ENCODE measurements at places on chromosomes 7 and 10.

GRCh38 chr7:23356726-23357125 lies 57.6 kb downstream of the MALSU1 start:
- DNase-seq, result no peak

DNA sequence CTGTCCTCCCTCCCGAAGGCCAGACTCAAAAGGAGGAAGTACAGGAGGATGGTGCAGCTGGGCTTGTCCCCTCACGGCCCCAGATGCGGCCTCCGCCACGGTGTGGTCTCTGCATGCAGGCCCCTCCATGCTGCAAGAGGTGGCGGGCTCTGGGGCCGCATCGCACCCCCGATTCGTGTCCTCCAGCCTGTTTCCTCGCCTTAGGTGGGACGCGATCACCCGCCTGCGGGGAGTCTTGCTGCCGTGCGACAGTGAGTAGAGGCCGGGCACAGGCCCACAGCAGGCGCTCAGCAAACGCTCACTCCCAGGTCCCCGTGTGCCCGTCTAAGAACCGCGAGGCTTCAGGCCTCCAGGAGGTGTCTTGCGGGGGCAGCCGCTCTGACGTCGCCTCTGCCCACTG lies 13.9 kb upstream of the FAM20C start:
- no peak for DNase-seq

DNA sequence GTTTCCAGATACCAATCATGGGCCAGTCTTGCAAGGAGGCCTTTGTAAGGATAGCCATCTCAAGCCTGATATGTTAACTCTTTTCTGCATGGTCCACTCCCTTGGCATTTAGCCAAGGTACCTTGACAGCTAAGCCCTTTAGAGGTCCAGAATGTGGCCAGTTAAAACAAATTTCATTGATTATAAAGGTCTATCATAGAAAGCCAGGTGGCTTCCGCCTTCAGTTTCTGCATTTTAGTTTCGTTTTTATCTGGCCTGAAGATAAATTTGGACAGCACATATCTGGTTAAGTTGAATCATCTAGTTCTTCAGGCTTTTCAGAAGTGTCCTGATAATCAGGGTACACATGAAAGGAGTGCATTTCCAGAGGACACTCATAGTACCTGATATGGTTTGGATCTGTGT lies 30.7 kb downstream of the ANKIB1 start:
- no peak for DNase-seq

DNA sequence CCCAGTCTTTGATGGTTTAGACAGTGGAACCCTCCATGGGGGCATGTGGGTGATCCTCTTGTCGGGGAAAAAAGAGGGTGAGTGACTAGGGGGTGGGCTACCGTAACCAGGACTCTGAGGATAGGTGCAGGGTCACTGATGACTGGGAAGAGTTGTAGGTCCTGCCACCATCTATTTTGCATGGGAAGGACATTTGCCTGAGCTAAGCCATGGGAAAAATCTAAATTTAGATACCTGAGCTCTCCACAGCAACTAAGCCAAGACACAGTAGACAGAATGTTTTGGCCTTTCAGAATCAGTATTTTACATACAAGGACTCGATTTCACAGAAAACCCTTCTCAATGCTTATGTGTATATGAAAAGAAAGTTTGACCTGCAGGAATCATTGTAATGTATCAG lies 52.7 kb downstream of the KIAA1217 start:
- no peak for DNase-seq

DNA sequence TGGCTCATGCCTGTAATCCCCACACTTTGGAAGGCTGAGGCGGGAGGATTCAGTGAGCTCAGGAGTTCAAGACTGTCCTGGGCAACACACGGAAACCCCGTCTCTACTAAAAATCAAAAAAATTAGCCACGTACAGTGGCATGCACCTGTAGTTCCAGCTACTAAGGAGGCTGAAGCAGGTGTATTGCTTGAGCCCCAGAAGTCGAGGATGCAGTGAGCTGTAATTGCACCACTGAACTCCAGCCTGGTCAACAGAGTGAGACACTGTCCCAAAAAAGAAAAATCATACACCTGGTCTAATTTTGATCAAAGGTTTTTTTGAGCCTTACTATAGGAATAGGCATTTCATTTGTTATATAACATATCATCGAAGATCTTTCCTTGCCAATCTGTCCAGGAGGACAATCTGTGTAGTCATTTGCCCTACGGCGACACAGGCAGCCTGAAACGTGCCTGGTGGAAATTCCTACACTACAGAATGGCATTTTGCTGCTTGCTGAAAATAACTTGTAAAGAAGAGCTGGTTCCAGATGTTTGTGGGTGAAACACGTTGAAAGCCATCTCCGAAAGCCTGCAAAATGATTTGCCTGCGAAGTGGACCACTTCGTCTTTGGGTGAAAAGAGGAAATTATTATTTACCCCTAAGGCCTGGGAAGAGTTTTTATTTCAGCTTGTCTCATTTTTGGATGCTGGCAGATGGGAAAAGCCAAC lies 31.3 kb upstream of the GDI2 start:
- DNase-seq, result peak; percentile 13

- DNase-seq, result no peak
Measured at GRCh38 chr10:101956117-101956516, 99.9 kb downstream of the ARMH3 start.

DNA sequence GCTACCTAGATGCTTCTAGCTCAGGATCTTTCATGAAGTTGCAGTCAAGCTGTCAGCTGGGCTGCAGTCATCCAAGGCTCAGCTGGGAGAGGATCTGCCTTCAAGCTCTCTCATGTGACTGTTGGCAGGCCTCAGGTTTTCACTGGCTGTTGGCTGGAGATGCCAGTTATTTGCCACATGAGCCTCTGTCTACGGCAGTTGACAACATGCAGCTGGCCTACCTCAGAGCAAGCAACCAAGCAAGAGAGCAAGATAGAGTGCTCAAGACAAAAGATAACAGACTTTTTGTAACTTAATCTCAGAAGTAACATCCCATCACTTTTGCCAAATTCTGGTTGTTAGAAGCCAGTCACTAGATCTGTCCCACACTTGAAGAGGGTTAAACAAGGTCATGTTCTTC lies 125.8 kb downstream of the TPST1 start:
- DNase-seq, result peak; percentile 81

DNA sequence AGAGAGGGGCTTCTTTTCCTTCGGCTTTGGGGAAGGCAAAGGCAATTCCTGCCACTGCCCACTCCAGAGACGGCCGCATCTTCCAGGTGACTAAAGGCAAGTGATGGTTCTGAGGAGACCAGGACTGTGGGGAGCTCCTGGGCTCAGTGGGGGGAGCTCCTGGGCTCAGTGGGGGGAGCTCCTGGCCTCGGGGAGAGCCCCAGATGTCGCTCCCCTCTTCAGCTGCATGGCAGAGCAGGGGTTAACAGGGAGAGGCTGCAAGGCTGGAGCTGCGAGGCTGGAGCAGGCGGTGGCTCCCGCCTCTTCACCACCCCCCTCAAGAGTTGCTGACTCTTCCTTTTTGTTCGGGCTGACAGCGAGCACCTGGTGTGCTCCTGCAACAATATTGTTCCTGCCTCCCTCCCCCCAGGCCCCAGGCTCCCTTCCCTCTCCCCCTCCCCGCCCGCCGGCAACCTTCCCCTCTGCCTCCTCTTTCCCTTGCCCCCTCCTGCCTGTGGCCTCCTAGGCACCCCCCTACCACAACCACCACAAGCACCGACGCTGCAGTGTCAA lies 56.3 kb upstream of the LBX1 start:
- no peak for DNase-seq

- DNase-seq, result peak; percentile 85
Measured at GRCh38 chr10:58513188-58514110, 777 bp downstream of the BICC1 start.

DNA sequence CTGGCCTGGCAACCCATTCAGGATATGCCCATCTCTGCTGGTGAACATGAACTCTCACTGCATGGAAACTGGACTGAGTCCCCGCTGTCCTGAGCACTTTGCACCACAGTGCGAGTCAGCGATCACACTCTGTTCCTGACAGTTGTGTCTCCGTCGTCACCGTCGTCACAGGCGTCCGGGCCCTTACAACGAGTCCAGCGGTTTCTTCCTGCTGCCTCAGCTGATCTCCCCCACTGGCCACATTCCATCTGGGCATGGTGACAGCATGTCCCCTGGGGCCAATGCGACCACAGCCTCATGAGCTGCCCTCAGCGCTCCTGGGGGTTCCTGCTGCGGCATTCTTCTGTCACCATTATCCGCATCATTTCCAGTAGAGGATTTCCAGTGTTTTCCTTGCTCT lies 76.8 kb upstream of the KLF6 start:
- DNase-seq, result no peak

DNA sequence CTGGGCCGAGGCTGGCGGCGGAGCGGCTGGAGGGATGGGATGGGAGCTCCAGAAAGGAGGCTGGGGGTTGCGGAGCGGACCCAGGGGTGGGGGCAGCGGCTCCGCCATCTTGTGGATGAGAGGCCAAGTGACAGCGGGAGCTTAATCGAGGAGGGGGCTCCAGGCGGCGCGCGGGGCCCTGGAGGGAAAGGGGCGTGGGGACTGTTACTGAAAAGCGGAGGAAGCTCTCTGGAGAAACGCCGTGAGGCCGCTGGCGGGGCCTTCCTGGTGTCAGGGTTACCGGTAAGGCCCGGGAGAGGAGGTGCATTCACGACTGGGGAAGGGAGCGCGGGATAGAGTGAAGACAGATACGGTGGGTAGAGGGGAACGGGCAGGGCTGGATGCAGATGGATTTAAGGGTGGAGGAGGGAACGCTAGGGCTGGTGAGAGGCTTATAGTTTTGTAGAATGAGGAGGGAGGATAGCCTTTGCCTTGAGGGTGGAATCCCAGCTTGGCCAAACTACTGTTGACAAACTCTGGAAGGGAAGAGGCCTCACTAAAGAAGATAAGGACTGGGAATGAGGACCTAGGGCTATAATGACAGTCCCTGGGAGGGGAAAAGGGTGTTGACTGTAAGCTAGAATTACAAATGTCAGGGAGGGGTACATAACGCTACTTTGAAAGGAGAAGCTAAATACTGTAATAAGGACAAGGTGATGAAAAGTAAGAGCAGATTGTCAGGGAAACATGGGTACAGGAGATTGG lies 535 bp downstream of the BTRC start:
- DNase-seq, result peak; percentile 72

- peak; percentile 55 for DNase-seq
Measured at GRCh38 chr7:30285067-30285535, 704 bp downstream of the ZNRF2 start.

DNA sequence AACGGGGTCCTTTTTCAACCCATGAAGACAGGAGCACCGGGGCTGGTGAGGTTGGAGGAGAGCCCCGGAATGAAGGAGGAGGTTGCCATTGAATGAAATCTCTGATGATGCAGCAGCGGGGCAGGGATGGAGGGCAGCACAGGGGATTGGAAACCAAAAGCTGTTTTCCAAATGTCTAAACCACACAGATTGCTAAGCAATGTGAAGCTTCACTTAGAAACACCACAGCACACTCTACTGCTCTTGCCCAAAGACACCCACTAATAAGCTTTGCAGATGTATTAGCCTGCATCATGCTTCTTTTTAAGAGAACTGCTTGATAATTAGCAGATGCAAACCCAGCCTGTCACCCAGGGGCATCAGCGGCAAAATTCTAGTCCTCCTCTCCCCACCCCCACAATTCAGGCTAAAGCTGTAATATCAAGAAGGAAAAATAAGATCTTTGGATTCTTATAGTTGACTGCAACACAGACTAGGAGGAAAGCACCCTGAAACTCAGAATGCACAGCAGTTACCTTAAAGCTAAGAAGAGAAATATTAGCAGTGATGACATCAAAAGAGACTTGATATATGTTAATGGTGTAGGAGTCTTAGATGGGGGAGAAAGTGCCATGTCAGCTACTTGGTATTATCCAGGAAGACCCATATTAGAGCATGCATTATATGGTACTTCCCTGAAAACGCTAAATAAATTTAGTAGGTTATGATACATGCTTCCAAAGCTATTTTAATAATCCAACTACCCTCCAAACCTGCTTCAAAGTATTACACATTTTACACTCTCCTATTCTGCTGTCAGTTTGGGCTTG lies 666.7 kb downstream of the KCNMA1 start:
- peak; percentile 75 for DNase-seq

- peak; percentile 36 for DNase-seq
Measured at GRCh38 chr10:87544721-87545120, 40.0 kb downstream of the MINPP1 start.

GRCh38 chr7:87506246-87507180 lies 31.0 kb upstream of the ABCB4 start:
- no peak for DNase-seq

- DNase-seq, result no peak
Measured at GRCh38 chr7:11865671-11866070, 33.7 kb upstream of the THSD7A start.

GRCh38 chr7:125412890-125413665 lies 483.5 kb upstream of the POT1 start:
- no peak for DNase-seq

DNA sequence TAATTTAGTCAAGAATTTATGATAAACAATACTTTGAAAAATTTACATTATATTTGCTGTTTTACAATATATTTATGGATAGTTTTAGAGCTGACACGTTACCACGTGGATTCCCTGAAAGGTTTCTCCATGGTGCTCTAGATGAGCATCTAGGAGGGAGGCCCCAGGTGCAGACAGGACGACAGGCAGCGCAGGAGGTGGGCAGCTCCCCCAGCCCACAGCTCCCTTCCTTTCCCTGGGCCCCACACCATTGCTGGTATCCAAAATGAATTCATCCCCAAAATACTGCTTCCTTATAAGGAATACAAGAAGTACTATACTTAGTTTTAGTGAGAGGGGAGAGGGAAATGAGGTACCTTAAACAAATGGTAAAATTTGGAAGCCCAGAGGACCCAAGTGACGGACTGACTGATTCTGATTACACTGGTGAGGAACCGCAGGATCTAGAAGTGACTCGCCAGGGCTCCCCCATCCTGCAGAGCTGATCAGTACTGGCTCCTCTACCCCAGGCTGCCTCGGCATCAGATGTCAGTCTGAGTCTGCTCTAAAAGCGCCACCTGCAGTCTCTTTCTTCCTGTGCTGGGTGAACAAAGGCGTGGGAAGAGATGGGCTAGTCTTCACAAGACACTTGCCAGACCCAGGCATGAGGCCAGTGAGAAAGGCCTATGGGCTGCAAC lies 89.2 kb downstream of the DLG5 start:
- DNase-seq, result no peak

- no peak for DNase-seq
Measured at GRCh38 chr10:89805599-89806013, 104.2 kb downstream of the KIF20B start.

DNA sequence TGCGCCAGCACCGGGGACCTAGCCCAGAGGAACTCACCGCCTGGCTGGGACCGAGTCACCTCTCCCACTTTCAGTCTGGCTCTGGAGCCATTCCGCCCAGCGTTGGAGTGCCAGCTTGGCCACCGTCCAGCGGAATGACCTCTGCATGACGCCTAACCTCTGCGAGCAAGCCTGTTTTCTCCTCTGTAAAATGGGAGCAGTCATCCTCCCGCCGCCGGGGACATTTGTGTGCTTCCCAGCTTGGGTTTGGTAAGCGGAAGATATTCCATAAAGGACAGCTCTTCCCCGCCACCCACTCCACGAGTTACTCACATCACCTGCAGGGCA lies 1.3 kb upstream of the ZCCHC24 start:
- DNase-seq, result peak; percentile 59

All from umbilical cord (tissue), 2 donors.